Stimulated activated CD4-positive, alpha-beta T cell treated with anti-CD3 and anti-CD28 coated beads, Interleukin-4, amount 100 ng/mL, for 4 hours (primary cell): ENCODE measurements at places on chromosomes 4 and X.

DNA sequence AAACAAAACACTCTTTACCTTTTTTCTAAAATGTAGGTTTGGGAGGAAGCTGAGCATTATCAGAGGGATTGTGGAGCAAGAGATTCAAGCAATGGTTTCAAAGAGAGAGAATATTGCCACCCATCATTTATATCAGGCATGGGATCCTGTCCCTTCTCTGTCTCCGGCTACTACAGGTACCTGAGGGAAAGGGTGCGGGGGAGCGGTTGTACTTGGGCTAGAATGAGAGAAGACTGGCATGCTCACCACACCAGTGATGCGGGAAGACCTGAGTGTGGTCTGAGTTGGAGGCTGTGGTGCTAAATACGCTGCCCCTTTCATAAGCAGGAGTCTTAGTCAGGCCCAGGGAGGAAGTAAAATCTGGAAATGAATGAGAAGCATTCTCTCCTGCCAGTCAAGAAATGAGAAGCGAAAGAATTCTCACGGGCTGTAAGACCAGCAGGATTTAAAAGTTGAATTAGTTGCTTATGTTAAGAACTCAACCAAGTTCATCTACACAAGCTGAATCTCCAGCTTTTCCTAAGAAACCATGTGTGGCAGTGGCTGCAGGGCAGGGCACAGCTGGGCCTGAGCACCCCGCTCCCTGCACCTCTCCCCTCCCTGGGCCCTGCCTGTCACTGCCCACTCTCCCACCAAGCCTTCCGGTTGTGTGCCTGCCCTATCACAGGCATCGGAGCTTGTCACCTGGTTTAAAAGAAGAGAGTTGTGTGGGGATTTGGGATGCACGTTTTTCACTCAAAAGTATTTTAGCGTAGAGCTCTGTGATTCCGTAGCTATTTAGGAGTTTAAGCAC is 24.8 kb upstream of the MSANTD1 start:
- DNase-seq: no peak

DNA sequence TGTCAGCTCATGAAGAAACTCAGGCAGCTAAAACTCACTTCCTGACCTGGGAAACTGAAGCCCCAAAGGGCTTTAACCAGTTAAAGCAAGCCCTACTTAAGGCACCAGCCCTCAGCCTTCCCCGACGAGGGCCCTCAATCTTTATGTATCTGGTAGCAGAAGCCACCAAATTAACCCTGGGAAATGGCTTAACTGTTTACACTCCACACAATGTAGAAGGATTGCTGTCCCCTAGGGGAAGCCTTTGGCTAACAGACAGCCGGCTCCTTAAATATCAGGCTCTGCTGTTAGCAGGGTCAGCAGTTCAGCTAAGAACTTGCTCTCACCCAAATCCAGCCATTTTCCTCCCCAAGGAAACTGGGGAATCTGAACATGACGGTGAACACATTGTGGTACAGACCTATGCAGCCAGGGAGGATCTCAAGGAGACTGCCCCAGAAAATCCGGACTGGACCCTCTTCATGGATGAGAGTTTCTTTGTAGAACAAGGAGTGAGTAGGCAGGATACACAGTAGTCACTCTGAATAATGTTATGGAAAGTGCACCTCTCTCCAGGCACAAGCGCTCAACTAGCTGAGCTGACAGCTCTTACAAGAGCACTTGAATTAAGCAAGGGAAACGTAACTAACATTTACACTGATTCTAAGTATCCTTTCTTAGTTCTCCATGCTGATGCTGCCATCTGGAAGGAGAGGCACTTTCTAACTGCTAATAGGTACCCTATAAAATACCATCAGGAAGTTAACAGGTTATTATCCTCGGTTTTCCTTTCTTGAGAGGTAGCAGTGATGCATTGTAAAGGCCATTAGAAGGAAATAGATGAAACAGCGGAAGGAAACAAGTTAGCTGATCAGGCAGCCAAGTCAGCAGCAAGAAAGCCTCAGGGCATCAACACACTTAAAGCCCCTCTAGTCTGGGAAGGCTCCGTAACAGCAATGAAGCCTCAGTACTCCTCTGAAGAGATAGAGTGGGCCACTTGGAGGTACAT is 9.6 kb upstream of the NAF1 start:
- DNase-seq: no peak

GRCh38 chr4:90855111-90855510 is 727.9 kb downstream of the CCSER1 start:
- DNase-seq: no peak

DNA sequence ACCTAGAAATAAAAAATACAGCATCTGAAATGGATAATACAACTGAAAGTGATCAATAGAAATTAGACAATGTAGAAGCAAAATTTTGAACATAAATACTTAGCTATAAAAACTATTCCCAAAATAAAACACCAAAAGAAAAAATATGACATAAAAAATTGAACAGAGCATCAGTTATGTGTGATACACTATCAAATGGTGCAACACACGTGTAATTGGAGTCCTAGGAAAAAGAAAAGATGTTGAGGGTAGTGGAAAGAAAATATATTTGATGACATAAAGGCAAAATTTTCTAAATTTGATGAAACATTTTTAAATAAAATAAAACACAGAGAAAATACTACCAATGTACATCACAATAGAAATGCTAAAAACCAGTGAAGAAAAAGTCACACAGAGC is 63.1 kb downstream of the NPY2R start:
- no peak for DNase-seq

DNA sequence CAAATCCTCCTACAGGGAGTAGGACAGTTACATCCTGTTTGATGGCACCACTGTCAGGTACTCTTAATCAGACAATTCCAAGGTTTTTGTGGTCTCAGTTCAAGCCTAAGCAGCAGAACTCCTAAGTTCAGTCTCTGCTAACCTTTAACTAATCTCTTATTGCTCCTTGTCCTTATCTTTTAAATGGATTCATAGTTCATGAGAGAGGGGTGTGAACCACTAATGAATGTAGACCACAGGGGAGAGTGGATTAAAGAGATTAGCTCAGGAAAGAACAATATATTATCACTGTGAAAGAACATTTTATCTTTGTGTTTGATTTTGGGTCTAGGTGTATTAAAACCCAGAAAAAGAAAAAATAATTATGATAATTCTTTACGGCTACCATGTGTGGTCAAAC is 168.9 kb downstream of the DCK start:
- no peak for DNase-seq

- no peak for DNase-seq
These were observed 358 bp downstream of the FGFBP1 start for GRCh38 chr4:15938182-15938581.

- DNase-seq: no peak
These were observed 89.3 kb downstream of the DDIT4L start for GRCh38 chr4:100100985-100101384.

DNA sequence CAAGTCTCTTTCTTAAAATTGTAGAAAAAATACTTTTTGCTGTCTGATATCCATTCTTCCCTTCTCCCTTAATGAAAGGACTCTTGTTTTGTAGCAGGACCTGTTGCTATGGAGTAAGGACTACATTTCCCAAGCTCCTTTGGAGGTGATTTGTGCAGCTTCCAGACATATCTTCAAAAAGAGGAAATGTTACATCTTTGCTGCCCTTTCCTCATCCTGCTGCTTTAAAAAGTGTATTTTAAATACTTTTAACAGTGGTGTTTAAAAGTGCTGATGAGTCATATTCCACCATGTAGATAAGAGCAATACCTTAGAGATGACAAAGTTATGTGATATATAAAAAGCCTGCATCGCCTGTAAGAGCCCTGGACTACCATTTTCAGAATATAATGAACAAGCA is 98.7 kb downstream of the CFAP299 start:
- DNase-seq: no peak

DNA sequence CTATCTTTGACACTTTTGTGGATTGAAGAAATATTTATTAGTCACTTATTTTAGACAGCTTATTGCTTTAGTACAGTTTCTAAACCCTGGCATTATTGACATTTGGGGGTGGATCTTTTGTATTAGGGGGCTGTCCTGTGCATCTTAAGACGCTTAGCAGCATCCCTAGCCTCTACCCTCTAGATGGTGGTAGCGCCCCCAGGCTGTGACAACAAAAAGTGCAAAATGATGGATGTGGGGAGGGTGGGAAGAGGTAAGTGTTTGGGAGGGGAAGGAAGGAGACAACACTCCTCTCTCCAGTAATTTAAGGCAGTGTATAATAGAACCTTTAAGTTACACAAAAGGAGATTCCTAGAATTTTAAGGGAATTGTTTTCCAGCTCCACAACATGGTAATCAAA is 1210.6 kb downstream of the C4orf33 start:
- no peak for DNase-seq
